ENCODE measurements at places on chromosomes 11 and 22.

- DNase-seq = no peak
These were observed 73.2 kb downstream of the DBX1 start for GRCh38 chr11:20087118-20087521.

GRCh38 chr11:104694259-104695064, 203.8 kb downstream of the CASP12 start:
- no peak for DNase-seq

GRCh38 chr22:20464096-20464614, 26.5 kb upstream of the SCARF2 start:
- no peak for DNase-seq

- DNase-seq = no peak
These were observed 63.2 kb downstream of the SHISAL1 start for GRCh38 chr22:44249376-44250147.

DNA sequence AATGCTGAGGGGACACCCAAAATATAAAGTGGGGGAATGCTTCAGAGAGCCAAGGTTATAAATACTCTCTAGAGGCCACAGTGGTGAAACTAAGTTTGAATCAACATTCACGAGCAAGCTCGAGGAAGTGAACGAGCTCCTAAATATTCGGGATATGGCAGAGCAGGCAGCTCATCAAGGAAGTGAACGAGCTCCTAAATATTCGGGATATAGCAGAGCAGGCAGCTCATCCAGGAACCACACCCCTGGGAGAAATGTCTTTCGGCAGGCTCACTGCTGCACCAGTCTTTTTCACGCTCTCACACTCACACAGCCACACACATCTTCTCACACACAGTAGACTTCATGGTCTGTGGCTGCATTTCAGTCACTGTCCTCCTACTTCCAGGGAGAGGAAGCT, 787.5 kb downstream of the OPCML start:
- no peak for DNase-seq

GRCh38 chr11:22275600-22275999, 62.6 kb upstream of the SLC17A6 start:
- DNase-seq = no peak

- DNase-seq = no peak
These were observed 79.1 kb upstream of the WNT7B start for GRCh38 chr22:46055911-46056545.

DNA sequence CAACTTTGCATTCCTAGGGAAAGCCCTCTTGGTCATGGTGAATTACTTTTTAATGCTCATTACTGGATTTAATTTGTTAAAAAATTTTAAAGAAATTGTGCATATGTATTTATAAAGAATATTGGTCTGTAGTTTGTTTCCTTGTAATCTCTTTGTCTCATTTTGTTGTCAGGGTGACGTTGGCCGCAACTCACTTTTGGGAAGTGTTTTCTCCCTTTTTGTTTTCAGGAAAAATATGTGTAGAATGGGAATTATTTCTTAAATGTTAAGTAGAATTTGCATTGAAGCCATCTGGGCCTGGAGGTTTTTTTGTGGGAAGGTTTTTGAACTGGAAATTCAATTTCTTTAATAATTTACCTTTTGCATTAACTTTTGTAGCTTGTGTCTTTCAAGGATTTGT, 149.1 kb downstream of the UVRAG start:
- no peak for DNase-seq

- no peak for DNase-seq
These were observed 135.6 kb downstream of the CADM1 start for GRCh38 chr11:115368616-115369015.

DNA sequence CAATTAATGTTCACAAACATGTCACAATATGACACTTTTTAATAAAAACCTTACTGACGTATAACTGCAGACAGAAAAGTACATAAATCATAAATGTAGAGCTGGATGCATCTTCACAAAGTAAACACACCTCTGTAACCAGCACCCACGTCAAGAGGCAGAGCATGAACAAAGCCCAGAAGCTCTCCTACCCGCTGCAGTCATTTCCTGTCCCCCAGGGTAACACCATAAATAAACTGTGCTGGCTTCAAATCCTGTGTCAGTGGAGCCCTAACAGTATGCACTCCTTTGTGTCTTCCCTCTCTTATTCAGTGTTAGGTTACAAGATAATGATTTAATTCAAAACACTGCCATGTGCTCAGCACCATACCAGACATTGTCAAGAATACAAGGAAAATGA, 5.7 kb downstream of the SYT13 start:
- no peak for DNase-seq

GRCh38 chr22:36383110-36383581, 4.6 kb downstream of the MYH9 start:
- DNase-seq = no peak

- no peak for DNase-seq
These were observed 141.5 kb upstream of the FAT3 start for GRCh38 chr11:92083123-92083522.

DNA sequence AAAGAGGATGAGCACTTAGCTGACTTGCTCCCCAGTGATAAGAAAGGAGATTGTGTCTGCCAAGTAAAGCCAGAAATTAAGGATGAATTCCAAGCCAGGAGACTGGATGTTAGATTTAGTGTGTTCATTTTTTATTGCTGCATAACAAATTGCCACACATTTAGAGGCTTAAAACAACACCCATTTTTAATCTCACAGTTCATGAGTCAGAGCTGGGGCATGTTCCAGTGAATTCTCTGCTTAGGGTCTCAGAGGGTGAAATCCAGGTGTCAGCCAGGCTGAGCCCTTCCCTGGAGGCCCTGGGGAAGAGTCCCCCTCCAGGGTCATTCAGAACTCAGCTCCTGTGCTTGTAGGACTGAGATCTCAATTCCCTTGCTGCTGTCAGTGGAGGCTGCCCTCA, 352.8 kb downstream of the BUD13 start:
- no peak for DNase-seq

- no peak for DNase-seq
These were observed 80.9 kb downstream of the FAM76B start for GRCh38 chr11:95708681-95709080.

DNA sequence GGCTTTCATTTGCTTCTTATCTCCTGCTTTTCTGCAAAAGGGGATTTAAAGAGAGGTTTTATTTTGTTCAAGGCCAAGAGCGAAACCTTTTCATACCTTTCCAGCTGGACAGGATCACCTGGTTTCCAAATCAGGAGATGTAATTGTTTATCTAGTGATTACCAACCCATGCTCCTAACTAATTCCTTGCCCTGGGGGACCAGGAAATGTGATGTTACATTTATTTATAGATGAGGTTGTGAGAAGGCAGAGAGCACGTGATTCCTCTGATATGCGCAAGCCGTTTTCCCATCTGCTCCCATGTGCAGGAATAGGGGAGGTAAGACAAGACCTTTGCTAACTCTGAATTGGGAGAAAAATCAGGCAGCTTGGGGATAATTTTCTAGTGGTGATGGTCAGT, 507.2 kb upstream of the LARGE1 start:
- DNase-seq = no peak

- DNase-seq = no peak
These were observed 166.2 kb downstream of the PGR start for GRCh38 chr11:100963375-100963774.

DNA sequence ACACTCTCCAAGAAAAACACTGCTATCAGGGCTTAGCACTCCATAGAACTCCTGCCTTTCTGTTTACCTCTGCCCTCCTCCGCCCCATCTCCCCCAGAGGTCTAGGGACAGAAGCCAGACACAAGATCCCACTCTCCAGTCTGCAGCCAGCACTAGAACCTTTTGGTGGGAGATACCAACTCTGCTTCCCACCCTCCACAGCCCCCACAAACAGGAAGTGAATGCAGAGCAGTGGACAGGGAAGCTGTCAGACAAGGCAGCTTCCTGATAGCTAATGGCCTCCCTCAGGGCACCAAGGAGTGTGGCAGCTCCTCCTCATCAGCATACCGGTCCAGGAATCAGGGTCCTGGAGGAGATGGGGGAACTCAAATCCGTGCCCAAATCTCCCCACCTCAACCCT, 5.1 kb downstream of the SCN4B start:
- DNase-seq = no peak

DNA sequence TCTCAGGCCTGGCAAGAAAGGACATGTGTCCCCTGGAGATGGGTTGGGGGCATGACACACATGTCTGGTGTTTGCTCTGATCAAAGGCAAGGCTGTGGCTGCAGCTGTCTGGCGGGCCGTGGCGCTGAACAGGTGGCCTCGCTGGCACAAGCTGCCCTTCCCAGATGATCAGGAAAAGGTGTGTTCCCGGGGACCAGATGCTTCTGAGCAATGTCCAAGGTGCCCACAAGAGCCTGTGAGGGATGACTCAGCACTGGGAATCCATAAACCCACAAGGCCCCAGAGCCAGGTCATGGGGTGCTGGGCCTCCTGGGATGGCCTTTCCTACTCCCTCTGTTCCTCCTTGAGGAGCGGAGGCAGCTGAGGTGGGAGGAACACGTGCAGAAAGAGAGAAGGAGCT, 9.7 kb upstream of the LRP5 start:
- DNase-seq = peak; percentile 35

GRCh38 chr11:43359422-43359818, 700 bp downstream of the TTC17 start:
- DNase-seq = no peak

DNA sequence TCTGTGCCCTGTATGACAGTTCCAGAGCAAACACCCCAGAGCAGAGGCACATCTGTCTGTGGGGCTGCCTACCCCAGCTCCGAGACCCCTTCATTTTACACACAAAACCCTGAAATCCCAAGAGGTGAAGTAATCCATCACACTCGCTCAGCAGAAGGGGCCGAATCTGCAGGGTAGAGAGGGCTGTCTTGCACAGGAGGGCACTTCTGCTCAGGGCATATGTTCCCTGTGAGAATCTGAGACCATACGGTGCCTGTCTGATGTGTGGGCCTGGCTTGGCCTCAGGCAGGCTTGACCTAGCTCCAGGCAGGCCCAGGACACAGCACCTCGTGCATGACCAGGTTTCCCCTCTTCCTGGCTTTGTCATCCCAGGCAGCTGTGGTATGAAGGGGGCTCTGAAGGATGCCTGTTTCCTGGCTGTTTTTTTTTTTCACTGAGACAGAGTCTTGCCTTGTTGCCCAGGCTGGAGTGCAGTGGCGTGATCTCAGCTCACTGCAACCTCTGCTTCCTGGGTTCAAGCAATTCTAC, 37.2 kb downstream of the GRIK4 start:
- no peak for DNase-seq

DNA sequence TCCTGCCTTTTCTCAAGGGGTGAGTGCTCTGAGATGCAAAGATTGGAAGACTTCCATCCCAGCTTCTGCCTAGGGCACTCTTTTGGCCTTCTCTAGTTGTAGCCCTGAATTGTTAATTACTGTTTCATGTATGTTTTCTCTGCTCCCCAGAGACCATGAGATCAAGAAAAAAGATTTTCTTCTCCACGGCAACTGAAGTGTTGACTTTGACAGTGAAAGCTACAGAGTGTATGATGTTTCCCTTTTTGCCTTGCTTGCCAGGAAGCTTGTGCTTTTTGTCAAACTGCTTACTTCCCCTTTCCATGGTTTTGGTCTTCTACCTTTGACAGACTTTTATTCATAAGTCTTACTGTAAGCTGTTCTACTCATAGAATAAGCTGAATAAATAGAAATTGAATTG, 23.3 kb upstream of the EIF3D start:
- no peak for DNase-seq

GRCh38 chr11:44205352-44205751, 104.6 kb downstream of the ALX4 start:
- no peak for DNase-seq

- no peak for DNase-seq
These were observed 31.2 kb downstream of the POU2AF3 start for GRCh38 chr11:111329306-111330204.

DNA sequence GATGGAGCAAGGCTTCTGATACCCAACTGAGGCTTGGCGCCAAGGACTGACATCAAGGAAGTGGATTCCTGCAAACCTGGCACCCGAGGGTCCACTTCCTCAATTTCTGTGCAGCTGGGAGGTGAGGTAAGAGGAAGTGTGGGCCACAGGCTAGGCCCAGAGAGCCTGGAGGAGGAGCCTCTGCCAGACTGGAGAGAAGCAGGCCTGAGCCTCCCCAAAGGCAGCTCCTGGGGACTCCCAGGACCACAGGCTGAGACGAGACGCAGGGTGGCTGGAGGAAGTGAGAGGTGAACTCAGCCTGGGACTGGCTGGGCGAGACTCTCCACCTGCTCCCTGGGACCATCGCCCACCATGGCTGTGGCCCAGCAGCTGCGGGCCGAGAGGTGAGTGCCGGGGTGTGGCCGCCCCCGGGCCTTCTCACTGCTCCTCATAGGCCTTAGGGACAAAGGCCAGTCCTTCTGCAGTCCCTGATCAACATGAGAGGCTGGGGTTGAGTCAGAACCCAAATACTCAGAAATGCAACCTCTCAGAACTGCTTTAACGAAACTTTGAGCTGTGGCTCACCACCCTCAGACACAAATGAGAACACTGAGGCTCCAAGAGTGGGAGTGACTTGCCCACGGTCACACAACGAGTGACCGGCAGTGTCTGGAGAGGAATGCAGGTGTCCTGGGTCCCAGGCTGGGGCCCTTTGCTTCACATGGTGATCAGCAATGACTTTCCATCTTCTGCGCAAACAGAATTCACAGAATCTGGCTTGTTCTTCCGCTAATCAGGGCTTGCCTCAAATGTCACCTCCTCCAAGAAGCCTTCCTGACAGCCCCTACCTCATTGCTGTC, at the start of gene NCF4:
Gene NCF4 (plus strand): TSS at position 186 of the 839 bp plus-strand sequence. CDS start 166 bp downstream, at position 352.
- no peak for DNase-seq

GRCh38 chr11:3052109-3052479, 5.1 kb downstream of the CARS1 start:
- DNase-seq = no peak

GRCh38 chr22:22098457-22099193, 116.0 kb upstream of the TOP3B start:
- DNase-seq = no peak

- DNase-seq = no peak
These were observed 34.2 kb upstream of the PICK1 start for GRCh38 chr22:38023045-38023444.

DNA sequence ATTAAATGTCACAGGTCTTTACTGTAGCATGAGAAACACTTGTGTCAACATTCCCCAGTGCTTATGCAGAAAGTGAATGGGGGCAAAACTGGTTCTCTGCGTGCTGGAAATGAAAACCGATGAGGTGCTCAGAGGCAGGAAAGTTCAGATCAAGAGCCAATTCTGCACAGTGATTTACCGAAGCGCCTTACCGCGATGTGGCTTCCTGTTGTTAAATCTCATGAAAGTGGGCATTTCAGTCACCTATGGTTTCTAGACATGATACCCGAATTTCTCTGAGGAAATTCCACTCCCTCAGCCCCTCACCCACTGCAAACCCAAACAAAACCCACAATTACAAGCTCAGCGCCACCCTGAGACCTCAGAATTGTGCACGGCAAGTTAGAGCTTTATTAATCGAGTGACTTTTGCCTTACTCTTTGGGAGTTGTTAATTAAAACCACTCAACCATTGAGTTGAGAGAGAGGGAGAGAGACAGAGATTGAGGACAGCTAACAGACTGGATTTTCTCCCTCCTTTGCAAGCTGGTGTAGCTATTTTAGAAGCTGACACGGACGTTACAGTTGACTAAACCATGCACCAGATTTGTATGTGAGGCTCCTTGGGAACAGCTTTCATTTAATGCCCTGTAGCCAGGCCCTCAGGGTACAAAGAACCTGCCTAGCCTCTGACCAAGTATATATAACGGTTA, 196.4 kb downstream of the DBX1 start:
- DNase-seq = no peak

Measured in skeletal muscle cell (primary cell).